ENCODE measurements at places on chromosomes 1 and 21. TPM values are rescaled to one million over a fixed set of nuclear protein-coding genes. Genes with fewer than 3 reads are reported as not detected.

The C21orf58 gene
- 67.5 TPM for total RNA-seq

The IFFO2 gene
- total RNA-seq: 21.7 TPM

The PAQR6 gene
- 7.3 TPM for total RNA-seq

The KCNE2 gene
- not detected for total RNA-seq

The TNFRSF1B gene
- total RNA-seq: 190 TPM

The ADORA1 gene
- not detected for total RNA-seq

The ADGRL2 gene
- total RNA-seq: not detected

The SPRR3 gene
- total RNA-seq: not detected

The KCNA2 gene
- total RNA-seq: 3.9 TPM

The GNG12 gene
- not detected for total RNA-seq

The F3 gene
- total RNA-seq: not detected

The NPPA gene
- total RNA-seq: not detected

The CGN gene
- total RNA-seq: 0.17 TPM

The FCRL2 gene
- total RNA-seq: not detected

The MYBPHL gene
- not detected for total RNA-seq

The RGS16 gene
- 2.0 TPM for total RNA-seq

The TCHH gene
- total RNA-seq: 0.06 TPM

The NUAK2 gene
- 12.1 TPM for total RNA-seq

The RAB7B gene
- not detected for total RNA-seq

The RAB42 gene
- not detected for total RNA-seq

The SELE gene
- total RNA-seq: not detected

The SYTL1 gene
- total RNA-seq: 106 TPM

The LYPD8 gene
- not detected for total RNA-seq

The GUCA2A gene
- not detected for total RNA-seq

The KRTAP11-1 gene
- not detected for total RNA-seq

The GJA8 gene
- not detected for total RNA-seq

The MFAP2 gene
- not detected for total RNA-seq

The NBPF8 gene
- 40.4 TPM for total RNA-seq

The AADACL4 gene
- total RNA-seq: not detected

The MAP3K7CL gene
- total RNA-seq: 5.0 TPM

The TMPRSS2 gene
- total RNA-seq: not detected

The TRIM67 gene
- total RNA-seq: not detected

The GJC2 gene
- total RNA-seq: 0.40 TPM

The LCE3E gene
- total RNA-seq: not detected

The CFAP45 gene
- 0.25 TPM for total RNA-seq

The DENND2D gene
- 329 TPM for total RNA-seq

The NTMT2 gene
- total RNA-seq: not detected

The CD58 gene
- 29.2 TPM for total RNA-seq

The ATP6V1G3 gene
- total RNA-seq: not detected

The C1orf210 gene
- not detected for total RNA-seq

The CASP9 gene
- total RNA-seq: 11.3 TPM

The TSHB gene
- not detected for total RNA-seq

The ACTL8 gene
- not detected for total RNA-seq

The SAMSN1 gene
- total RNA-seq: 59.0 TPM

The PMF1 gene
- total RNA-seq: 72.8 TPM

The CACNA1S gene
- total RNA-seq: not detected

The PEX11B gene
- 36.9 TPM for total RNA-seq

The TRPM2 gene
- total RNA-seq: 13.9 TPM
